ENCODE measurements at places on chromosomes 2 and 18. TPM values are rescaled to one million over a fixed set of nuclear protein-coding genes. Genes with fewer than 3 reads are reported as not detected.

Gene ESPNL
- total RNA-seq: 0.53 TPM

Gene AQP12B
- not detected for total RNA-seq

Gene RESP18
- not detected for total RNA-seq

Gene ZCCHC2
- 18.1 TPM for total RNA-seq

Gene SOX11
- total RNA-seq: 12.7 TPM

Gene LDLRAD4
- total RNA-seq: 2.2 TPM

Gene SAG
- not detected for total RNA-seq

Gene UGT1A4
- total RNA-seq: 0.12 TPM

Gene RGPD4
- not detected for total RNA-seq

Gene VIT
- total RNA-seq: not detected

Gene EML4
- total RNA-seq: 20.4 TPM

Gene STEAP3
- total RNA-seq: 17.4 TPM

DNA sequence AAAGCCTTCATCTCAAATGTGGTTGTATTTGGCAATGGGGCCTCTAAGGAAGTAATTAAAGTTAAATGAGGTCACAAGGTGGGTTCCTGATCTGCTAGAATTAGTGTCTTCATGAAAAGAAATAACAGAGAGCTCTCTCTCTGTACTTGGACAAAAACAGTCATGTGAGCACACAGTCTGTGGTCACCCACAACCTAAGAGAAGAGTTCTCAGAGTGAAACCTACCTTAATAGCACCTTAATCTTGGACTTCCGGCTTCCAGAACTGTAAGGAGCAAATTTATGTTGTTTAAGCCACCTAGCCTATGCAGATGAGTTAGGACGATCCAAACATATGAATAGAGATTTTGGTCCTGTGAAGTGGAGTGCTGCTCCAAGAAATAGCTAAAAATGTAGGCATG, 758.9 kb downstream of the LRRTM4 start:
- DNase-seq: no peak

DNA sequence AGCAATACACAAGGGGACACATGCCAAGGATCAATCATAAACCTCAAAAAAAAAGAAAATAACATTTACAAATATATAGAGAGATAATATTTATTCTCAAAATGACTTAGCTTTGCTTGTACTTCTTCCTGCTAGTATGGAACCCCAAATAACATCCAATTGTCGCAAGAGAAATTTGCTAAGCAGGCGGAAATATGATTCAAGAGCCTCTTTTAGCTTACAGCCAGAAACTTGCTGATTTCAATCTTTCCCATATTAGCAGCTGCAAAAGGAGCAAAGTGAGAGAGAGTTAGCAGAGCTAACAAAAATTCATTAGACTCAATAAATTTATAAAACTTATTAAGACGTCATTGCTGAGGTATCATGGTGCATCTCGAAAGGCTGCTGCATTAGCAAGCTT, 294.9 kb downstream of the FSIP2 start:
- no peak for DNase-seq

- DNase-seq: no peak
Measured at GRCh38 chr2:135820003-135820618, 16.9 kb downstream of the LCT start.

- DNase-seq: no peak
Measured at GRCh38 chr2:88234760-88235159, 64.6 kb downstream of the THNSL2 start.

DNA sequence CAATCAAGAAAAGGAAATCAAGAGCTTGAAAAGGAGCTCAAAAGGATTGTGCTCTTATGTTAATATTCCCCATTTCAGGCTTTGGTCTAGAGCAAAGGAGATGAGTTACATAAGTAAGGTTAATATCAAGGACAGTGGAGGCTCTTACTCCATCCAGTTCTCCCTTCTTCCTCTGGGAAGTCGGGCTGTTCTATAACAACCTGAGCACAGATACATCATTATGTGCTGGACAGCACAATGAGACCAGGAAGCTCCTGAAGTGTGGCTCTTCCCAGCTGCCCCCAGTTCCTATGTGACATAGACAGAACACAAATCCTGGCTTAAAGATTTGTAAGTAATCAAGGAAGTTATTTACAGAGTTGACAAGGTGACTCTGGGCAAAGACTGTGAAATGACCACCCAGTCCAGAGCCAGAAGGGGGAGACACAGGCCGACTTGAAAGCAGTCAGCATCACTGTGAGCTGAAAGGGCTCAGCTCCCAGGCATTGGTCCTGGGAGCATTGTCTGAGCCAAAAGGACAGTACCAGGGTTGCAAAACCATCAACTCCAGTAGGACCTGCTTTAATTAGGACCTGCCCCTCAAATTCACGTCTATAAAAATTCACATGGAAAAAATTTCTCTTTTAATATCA, 917.6 kb upstream of the ACVR2A start:
- no peak for DNase-seq

- DNase-seq: no peak
Measured at GRCh38 chr2:150409196-150409595, 78.3 kb downstream of the RND3 start.

DNA sequence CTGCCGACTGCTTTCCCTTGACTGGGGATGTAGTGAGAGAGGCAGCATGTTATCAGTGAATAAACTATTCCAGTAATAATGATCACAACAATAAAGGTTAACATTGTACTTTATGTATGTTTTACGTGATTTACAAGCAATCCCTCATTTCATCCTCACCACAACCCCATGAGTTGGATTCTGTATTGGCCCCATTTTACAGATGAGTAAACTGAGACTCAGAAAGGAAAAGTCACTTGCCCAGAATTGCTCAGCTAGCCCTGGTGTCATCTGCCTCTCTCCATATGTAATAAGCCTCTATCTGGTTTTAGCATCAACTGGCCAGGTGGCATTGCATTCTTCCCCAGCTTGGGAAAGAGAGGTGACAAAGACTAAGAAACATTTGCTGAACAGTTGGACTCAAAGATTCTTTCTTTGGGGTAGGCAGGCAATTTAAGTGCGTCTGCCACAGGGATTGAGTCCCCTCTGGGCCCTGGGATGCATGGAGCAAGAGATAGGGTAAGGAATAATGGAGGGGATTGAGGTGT, 2.2 kb downstream of the CXCR2 start:
- DNase-seq: no peak

DNA sequence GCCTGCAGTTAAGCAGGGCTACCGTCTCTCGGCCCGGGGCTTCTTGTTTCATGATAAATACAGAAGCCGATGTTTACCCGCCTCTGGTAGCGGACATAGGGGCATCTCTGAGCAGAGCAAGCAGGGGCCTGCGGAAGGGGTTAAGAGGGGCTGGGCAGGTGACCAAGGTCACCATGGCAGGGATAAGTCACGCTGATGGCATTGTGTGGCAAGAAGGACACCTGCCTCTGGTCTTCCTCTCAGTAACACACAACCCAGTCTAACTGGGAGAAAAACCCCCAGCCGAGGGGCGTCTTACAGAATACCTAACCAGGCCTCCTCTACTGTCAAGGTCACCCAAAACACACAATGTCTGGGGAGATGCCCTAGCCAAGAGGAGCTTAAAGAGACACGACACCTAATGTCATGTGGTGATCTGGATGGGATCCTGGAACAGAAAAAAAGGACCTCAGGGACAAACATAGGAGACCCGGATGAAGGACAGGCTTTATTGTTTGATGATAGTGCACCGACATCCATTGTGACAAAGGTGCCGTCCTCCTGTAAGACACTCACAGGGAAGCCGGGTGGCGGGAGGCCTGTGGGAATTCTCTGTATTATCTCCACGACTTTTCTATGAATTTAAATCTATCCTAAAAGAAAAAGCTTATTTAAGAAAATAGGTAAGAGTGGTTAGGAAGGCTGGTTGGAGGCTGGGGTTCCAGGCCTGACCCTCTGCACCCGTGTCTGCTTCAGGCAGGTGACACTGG, 24.8 kb downstream of the SH3BP4 start:
- no peak for DNase-seq

GRCh38 chr2:8986327-8986976, 17.0 kb downstream of the MBOAT2 start:
- DNase-seq: no peak

- no peak for DNase-seq
Measured at GRCh38 chr2:219421323-219421722, 3.1 kb downstream of the DES start.

DNA sequence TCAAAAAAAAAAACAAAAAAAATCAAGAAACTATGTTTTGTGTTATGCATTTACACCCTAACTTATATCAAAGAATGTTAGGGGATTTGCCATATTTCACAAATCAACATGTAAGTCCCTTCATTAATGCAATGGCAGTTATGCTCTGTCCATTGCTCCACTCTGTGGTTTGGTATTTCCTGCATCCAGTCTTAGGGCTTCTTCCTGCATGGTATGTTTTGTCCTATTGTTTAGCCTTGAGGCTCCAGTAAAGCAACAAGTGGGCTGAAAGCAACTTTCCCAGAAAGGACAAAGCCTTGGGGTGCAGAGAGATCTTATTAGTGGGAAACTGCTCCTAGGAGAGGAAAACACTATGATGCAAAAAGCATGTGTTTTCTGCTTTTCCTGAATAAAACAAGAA, 474.1 kb downstream of the IRS1 start:
- DNase-seq: no peak

DNA sequence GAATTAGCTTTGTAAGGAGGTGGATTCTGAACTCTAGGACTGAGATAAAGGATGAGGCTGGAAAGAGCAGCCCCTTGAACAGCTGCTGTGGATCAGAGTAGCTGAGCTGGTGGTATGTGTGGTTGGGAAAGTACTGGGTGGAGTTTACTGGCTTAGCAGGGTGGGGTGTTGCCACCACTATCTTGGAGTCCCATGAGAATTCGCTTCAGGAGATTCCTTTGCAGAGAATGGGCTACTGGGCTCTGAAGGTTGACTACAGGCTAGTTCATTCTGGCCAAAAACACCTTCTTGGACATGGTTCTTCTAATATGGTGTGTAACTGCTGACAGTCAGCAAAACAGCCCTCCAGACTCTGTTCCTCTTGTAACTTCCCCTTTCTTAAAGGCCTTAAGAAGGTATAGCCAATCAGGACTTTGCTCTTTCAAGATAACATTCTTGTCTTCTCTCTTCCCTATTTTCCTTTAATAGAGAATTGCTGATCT, 52.7 kb downstream of the TET3 start:
- DNase-seq: no peak

GRCh38 chr2:133968446-133968845, 285.4 kb upstream of the MGAT5 start:
- no peak for DNase-seq

GRCh38 chr2:118881490-118882129, 34.2 kb upstream of the EN1 start:
- peak; percentile 4 for DNase-seq

DNA sequence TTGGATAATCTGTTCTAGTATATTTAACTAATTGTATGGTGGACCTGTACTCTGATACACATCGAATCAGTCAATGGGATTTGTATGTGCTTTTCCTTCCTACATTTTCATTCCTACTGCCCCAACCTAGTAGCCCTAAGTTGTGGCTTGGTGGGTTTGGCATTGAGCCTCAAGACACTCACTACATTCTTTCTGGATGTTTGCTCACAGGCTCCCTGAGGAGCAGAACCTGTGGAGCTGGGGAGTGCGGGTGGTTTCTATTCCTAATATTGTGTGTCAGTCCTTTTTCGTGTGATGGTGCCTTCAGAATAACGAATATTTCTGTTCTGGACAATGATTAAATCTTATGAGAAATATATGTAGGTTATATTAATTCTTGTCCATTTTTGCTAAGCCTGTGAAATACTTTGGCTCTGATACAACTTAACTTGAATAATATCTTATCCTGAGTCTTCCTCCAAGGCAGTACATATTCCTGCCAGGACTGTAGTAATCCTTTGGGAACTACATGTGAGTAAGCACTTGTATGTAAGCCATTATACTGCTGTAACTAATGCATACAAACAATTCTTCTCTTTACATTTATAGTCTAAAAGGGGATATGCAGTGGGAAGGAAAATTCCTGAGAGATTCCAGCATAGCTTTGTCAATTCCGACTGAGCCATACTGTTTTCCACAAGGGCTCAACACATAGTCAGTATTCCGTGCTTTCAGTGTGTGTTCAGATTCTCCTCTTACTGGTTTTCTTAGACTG, 150.6 kb downstream of the AGPS start:
- DNase-seq: no peak

DNA sequence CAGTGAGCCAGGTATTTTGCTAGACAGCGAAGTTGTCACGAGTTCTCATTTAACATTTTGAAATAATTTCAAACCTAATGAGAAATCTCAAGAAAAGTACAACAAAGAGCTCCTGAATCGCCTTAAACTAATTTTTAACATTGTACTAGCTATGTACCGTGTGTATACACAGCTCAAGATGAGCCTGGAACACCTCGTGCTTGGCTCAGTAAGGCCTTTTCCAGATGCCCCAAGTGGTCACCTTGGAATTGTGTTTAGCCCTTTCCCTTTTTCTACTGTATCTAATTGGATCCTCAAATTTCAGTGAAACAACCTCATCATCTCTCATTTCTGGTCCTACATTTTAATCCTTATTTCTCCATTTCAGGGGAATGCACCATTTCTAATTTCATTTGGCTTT, 7.2 kb downstream of the PTPN4 start:
- no peak for DNase-seq

GRCh38 chr2:85813982-85814801, 60.4 kb downstream of the ATOH8 start:
- peak; percentile 57 for DNase-seq

- no peak for DNase-seq
Measured at GRCh38 chr2:121524685-121525425, 5.8 kb upstream of the RNU4ATAC start.

DNA sequence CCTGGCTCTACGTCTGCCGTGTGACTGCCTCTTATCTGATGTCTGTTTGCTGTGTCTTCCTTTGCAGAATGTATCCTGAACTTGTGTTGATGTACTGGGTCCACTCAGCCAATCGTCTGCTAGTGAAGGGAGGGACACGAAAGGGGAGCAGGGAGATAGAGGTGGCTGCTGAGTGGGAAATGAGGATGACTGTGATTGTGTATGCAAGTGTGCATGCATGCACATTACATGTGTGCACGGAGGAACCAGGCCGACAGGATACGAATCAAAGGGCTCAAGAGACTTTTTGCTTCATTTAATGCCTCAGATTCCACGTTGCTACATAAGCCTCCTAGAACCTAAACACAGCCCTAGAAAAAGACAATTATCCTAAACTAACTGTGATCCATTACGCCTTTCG, 111.2 kb downstream of the TFCP2L1 start:
- DNase-seq: no peak

GRCh38 chr2:166593403-166593802, 99.4 kb upstream of the SCN7A start:
- DNase-seq: no peak

- no peak for DNase-seq
Measured at GRCh38 chr18:58013241-58014211, 30.5 kb upstream of the NEDD4L start.

GRCh38 chr2:195674491-195675221, 17.6 kb downstream of the SLC39A10 start:
- no peak for DNase-seq

GRCh38 chr18:13587001-13587400, 139.4 kb downstream of the FAM210A start:
- DNase-seq: no peak

- no peak for DNase-seq
Measured at GRCh38 chr2:103876611-103877010, 977.3 kb upstream of the POU3F3 start.

- DNase-seq: no peak
Measured at GRCh38 chr2:63843791-63844190, 2.1 kb downstream of the UGP2 start.

Data from glomerular endothelial cell (primary cell).